Tongue (tissue), 3 donors: ENCODE measurements at places on chromosomes 11 and 22.

DNA sequence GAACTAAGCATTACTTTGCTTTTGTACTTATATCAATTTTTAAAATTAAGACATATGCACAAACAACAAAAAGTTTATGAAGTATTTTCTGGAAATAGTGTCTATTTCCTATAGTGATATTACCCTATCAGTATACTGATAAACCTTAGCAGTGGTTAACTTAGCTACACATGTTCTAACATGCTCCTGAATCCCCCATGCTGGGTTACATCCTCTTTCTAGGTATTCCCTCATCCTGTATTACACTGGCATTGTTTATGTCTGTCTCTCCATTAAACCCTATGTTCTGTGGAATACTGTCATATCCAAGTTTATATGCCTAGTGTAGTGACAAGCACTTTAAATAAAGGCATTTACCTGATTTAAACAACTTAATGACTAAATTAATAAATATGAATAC lies 1.8 kb upstream of the FAR1 start:
- no peak for DNase-seq

DNA sequence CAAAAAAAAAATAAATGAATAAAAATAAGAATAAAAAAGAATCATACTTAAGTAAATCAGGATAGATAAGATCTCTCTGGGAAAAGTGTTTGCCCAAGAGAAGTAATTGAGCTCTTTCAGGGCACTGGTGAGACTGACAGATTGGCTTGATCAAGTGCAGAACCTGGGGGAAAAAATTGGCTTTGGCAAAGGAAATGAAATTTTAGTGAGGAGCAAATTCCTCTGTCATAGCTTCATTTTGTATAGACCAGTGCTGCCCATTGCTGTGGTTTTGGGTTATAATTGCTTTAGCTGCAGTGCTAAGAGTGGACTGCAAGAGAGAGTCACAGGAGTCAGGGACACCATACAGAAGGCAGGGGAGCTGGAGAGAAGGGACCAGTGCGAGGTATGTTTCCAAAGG lies 35.7 kb downstream of the SFI1 start:
- peak; percentile 1 for DNase-seq

- no peak for DNase-seq
These were observed 56.3 kb upstream of the GRK3 start for GRCh38 chr22:25508161-25508560.

DNA sequence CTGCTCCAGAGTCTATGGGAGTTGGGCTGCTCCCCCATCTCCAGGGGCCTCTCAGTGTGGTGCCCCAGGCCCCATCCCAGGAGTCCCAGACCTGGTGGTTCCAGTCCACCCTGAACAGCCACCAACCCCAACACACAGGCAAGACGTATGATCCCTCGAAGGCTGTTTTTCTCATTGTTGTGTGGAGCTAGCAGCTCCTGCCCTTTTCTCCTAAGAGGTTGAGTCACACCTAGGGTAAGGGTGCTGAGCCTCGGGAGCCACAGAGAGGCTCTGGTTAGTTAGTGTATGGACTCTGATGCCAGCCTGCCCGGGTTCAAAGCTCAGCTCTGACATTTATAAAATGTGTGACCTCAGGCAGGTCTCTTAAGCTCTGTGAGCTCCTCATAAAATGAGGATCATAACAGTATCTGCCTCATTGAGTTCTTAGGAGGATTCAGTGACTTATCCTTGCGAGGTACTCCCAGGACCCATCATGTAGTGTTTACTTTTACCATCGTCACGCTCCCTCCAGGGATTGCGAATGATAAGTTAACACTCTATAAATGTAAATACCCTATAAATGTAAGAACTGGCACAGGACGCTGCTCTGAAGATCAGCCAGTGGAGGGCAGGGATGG lies 47.2 kb downstream of the FBLN1 start:
- no peak for DNase-seq

- DNase-seq, result no peak
These were observed 35.1 kb downstream of the MPPED1 start for GRCh38 chr22:43446916-43447315.

DNA sequence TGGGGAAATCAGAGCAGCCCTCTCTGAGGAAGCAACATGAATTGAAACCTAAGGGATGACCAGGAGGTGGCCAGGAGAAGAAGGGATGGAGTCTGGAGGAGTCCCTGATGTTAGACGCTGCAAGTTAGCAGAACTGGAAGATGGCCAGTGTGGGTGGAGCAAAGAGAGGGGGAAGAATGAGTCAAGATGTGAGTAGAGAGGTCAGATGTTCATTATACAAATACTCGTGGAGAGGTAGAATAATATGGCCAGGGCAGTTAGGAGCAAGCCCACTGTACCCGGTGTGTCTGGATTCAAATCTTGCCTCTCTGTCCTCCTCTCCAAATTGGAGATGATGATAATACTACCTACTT lies 242.0 kb downstream of the TENM4 start:
- no peak for DNase-seq

DNA sequence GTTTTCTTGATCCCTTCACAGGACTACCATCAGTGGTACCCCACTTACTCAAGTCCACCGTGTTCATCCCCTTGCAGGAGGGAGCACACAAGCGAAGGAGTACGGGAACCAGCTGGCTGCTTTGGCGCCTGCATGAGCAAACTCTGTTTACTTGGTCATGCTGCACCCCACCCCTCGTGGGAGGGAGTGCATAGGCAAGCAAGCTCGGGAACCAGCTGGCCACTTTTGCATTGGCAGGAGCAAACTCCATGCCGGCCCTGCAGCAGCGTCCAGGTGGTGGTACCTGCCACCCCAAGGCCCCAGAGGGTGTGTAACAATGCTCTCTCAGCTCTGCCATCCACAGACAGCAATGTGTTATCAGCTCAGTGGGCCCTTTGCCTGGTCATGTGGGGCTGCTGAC lies 737.8 kb downstream of the FAM181B start:
- DNase-seq, result no peak

DNA sequence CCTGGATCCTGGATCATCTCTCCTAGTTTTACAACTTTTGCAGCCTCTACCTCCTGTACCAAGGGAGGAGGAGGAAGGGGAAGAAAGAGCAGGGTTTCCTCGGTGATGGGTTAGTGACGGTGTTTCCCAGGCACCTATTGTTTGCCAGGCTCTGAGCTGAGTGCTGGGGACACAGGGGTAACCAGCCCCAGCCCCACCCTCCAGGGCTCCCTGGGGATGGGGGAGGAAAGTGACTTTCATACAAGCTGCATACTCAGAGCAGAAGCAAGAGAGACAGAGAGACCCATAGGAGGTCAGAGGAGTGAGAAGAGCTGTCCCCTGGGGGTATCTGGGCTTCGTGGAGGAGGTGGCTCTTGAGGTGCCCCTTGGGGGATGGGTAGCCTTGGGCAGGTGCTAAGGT lies 89.4 kb upstream of the THY1 start:
- DNase-seq, result no peak

GRCh38 chr22:29256606-29257325 lies 11.0 kb downstream of the RHBDD3 start:
- DNase-seq, result no peak

DNA sequence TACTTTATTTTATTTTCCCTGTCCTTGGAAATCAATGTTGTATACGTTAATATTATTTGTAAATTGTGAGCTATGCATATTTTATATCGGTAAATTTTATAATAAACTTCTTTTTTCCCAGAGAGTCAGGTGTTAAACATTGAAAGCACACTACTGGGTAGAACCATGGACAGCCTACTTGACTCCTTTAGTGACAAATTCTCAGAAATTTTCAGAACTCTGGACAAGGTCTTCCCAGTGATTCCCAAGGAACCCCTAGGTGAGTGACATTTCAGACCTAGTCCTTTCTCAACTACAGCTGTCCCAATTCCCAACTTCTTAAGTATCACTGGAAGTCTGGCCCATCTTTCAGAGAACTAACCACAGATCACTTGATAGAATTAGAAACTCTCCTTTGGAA lies 107.2 kb downstream of the RCN1 start:
- peak; percentile 12 for DNase-seq

- peak; percentile 18 for DNase-seq
These were observed 12.1 kb downstream of the ELF5 start for GRCh38 chr11:34501500-34501899.

- DNase-seq, result no peak
These were observed 64.5 kb upstream of the NECTIN1 start for GRCh38 chr11:119793335-119793984.

GRCh38 chr22:48738204-48738980 lies 1089.3 kb downstream of the BRD1 start:
- DNase-seq, result no peak

GRCh38 chr22:44938886-44939285 lies 70.9 kb downstream of the PHF21B start:
- peak; percentile 58 for DNase-seq

- no peak for DNase-seq
These were observed 29.1 kb upstream of the ANO1 start for GRCh38 chr11:70049045-70049444.

GRCh38 chr11:65871811-65872548 lies 620 bp downstream of the EFEMP2 start:
- peak; percentile 38 for DNase-seq

- peak; percentile 33 for DNase-seq
These were observed 2.0 kb downstream of the MYOD1 start for GRCh38 chr11:17721242-17721999.

GRCh38 chr11:14445542-14446530 lies 53.8 kb downstream of the COPB1 start:
- no peak for DNase-seq

GRCh38 chr11:4658629-4659445 lies 15.1 kb downstream of the OR51E1 start:
- DNase-seq, result no peak

- peak; percentile 5 for DNase-seq
These were observed 755.2 kb upstream of the RAG2 start for GRCh38 chr11:37353192-37353591.

GRCh38 chr11:64801561-64802369 lies 1.2 kb downstream of the MAP4K2 start:
- DNase-seq, result no peak
